ENCODE measurements at places on chromosomes 16 and 17.

GRCh38 chr17:4364622-4365041 lies 1.8 kb downstream of the UBE2G1 start:
- DNase-seq, result no peak

GRCh38 chr16:82651921-82652601 lies 25.3 kb downstream of the CDH13 start:
- no peak for DNase-seq

GRCh38 chr16:12330946-12331345 lies 354.4 kb downstream of the SNX29 start:
- DNase-seq, result peak; percentile 35

DNA sequence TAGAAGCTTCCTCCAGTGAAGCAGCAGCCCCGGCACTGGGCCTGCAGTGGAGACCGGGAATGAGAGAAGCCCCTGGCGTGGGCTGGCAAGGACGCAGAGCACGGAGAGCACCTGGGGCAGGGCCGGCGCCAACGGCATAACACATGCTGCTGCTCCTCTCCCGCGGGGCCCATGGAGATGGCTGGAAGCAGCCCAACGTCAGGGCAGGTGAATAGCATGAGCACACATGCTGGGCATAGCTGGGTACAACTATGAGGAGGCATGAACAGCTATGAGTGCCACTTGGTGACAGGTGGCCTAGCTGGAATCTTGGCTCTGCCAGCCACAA lies 46.4 kb downstream of the IRF8 start:
- DNase-seq, result no peak

DNA sequence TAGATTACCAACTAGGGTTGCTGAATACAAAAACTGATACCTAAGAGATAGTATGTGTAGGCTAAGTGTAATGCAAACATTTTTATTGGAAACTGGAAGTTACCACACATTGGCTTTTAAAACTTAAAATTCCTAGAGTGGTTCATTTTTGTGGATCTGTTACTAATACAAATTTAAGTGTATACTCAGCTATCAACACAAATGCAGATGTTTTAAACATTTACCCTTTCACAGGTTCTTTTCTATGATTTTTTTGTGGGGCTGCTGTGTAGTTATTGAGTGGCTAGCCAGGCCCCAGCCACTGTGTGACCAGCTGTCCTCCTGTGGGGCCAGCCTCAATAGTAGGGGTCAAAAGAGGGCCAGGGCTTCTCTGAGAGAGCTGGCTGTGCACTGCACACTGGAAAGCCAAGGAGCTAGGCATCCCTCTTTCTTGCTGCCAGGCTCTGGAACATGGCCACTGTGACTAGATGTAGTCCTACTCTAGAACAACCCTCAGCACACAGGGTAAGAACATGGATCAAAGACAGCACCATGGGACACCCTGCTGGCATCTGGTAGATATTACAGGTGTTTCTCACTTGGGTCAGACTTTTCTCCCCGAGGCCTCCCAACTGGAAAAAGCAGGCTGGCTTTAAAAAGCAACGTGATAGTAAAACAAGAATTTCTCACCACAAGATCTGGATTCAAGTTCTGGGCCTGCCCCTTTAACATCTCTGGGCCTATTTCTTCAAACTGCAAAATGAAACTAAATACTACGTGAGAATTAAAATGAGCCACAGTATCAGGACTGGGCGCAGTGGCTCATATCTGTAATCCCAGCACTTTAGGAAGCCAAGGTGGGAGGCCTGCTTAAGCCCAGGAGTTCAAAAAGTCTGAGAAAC lies 7.3 kb upstream of the VEZF1 start:
- DNase-seq, result peak; percentile 77

- no peak for DNase-seq
Observed at GRCh38 chr17:29723278-29724047, 100.8 kb upstream of the CORO6 start.
